ENCODE measurements at places on chromosomes 6 and 20. TPM values are rescaled to one million over a fixed set of nuclear protein-coding genes. Genes with fewer than 3 reads are reported as not detected.

Gene EBF4
- 6.0 TPM for total RNA-seq

Gene ID4
- total RNA-seq: 52.6 TPM

Gene SIGLEC1
- total RNA-seq: 39.0 TPM

Gene ZNF165
- total RNA-seq: 0.38 TPM

All from subcutaneous adipose tissue (tissue), 4 donors.